ENCODE measurements at places on chromosomes 7 and 10.
A peak's percentile ranks its signal among the peaks of the same experiment; 100 is the strongest.

DNA sequence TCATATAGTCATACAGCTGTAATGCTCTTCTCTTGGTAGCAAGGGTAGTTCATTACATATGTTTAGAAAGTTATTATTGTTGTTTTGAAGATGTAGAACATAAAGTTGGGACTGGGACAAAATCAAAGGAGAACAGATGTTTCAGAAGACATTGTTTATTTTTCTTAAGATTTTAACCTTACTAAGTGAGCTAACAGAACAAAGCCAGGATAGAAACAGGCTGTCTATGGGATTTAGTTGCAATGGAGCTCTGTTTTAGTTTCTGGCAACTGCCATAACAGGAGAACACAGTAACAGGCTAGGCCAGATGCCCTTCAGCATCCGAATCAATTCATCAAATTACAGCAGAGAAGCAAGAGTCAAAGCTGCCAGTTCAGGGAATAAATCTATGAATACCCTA is 382.4 kb downstream of the ARL4A start:
- no peak for DNase-seq

- DNase-seq, result no peak
Measured at GRCh38 chr7:100167912-100168323, 499 bp downstream of the GAL3ST4 start.

DNA sequence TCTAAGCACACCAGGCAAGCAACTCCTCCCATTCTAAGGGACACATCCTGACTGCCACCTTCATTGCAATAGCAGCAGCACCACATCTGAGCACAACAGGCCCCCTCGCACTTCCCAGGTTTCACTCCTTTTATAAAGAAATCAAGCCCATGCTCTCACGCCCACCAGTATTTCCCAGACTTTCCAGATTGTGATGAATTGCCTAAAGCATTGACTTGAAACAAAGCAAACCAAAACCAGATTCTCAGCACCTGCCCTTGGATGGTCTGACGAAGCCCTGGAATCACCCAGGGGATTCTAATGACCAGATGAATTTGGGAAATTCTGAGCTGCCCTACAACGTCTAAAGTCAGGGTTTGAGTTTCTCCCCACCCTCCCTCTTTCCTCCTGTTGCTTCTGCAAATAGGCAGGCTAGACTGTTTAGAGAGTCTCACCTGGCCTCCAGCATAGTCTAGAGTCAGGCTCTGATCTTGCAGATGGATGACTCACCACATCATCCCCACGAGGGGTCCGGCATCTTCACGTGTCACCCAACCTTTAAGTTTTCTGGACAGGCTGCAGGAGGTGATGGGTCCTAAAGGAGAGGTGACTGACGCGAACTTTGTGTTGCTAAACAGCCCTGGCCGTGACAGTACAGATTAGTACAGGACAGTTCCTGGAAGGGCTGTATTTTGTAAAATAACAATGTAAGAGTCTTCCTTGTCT is 198.0 kb downstream of the SKIDA1 start:
- DNase-seq, result no peak

- DNase-seq, result no peak
Measured at GRCh38 chr7:102990642-102991041, 77.8 kb downstream of the LRRC17 start.

GRCh38 chr7:13240349-13240748 is 552.9 kb downstream of the ARL4A start:
- peak; percentile 42 for DNase-seq

DNA sequence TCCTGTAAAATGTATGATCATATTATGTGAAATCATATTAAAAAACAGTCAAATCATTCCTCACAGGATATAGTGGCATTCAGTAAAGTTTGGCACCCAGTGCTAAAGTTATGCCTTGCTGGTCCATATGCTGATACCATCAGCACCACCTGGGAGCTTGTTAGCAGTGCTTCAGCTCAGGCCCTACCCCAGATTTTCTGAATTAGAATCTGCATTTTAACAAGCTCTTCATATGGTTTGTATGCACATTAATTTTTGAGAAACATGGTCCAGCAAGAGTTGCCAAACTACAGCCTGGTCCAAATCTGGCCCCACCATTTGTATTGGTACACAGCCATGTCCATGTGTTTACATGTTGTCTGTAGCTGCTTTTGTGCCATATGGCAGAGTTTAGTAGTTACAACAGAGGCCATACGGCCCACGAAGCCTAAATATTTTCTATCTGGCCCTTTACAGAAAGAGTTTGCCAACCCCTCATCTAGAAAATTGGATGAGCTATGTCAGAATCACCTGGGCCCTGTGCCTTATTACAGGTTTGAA is 30.1 kb downstream of the RAB18 start:
- DNase-seq, result no peak

GRCh38 chr10:3807211-3807927 is 22.4 kb upstream of the KLF6 start:
- DNase-seq, result no peak

DNA sequence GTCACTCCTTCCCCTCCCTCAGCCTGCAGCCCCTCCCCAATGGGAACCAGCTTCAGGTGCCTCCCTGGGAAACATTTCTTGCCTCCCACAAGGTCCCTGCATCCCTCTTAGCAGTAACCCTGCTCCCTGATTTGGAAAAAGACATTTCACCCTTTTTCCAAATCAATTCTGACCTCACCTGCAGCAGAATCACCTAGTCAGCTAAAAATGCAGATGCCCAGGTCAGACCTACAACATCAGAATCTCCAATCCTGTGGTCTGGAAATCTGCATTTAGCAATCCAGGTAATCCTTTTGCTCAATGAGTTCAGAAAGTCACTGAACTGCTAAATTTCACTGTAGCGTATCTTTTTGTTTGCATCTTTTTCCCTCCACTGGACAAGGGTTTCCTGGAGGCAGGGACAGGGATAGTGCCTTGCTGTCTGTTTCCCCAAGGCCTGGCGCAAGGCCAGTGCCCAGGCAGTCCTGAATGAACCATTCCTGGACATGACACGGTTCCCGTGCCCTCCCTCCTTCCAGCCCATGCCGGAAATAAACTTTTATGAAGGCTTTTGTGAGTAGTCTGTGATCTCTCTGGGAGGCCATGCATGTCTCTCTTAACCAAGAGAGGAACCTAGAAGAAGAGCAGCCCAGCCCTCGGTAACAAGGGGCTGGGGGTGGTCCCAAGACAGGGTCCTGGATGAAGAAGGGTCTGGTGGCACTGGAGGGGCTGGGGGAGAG is 44.0 kb downstream of the COL13A1 start:
- no peak for DNase-seq

GRCh38 chr10:101047961-101048892 is 13.6 kb upstream of the KAZALD1 start:
- DNase-seq, result no peak

- no peak for DNase-seq
Measured at GRCh38 chr10:63767138-63767801, 246.1 kb downstream of the REEP3 start.

- DNase-seq, result no peak
Measured at GRCh38 chr10:127937915-127938463, 31.1 kb downstream of the PTPRE start.

- DNase-seq, result no peak
Measured at GRCh38 chr10:35446439-35446838, 110.1 kb downstream of the CCNY start.

GRCh38 chr7:150407588-150408392 is 28.7 kb downstream of the ZNF775 start:
- DNase-seq, result no peak

DNA sequence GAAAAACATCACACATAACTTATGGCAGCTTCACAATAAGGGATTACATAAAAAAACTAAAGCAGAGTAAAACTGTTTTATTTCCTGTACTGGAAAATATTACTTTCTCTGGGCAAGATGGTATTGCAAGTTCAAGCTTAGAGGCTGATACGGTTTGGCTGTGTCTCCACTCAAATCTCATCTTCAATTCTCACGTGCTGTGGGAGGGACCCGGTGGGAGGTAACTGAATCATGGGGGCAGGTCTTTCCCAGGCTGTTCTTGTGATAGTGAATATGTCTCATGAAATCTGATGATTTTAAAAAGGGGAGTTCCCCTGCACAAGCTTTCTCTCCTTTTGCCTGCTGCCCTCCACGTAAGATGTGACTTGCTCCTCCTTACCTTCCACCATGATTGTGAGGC is 5.1 kb upstream of the LRRC27 start:
- no peak for DNase-seq

DNA sequence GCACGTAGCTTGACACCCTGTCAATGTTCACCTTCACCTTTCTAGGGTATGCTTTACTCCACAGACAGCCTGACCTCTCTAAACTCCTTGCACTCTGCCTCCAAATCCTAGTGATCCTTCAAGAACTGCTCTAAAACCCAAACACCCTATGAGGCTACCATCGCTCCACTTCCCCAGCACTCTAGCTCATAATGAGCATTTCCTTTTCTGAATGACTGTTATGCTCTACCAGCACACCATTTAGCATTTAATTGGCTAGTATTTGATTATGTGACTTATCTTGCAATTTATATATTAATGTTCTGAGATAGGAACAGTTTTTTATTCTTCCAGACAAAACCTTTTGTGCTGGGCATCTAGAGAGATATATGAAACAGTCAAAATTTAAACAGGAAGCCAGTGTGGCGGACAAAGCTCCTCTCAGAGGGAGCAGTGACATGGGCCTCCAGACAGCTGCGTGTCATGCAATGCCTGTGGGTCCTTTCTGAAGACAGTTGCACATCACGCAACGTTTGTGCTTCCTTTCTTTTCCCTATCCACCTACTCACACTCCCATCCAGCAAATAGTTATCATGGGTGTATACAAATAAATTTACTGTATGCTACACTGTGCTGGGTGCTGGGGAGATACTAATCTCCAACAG is 86.3 kb downstream of the ALOX5 start:
- no peak for DNase-seq

DNA sequence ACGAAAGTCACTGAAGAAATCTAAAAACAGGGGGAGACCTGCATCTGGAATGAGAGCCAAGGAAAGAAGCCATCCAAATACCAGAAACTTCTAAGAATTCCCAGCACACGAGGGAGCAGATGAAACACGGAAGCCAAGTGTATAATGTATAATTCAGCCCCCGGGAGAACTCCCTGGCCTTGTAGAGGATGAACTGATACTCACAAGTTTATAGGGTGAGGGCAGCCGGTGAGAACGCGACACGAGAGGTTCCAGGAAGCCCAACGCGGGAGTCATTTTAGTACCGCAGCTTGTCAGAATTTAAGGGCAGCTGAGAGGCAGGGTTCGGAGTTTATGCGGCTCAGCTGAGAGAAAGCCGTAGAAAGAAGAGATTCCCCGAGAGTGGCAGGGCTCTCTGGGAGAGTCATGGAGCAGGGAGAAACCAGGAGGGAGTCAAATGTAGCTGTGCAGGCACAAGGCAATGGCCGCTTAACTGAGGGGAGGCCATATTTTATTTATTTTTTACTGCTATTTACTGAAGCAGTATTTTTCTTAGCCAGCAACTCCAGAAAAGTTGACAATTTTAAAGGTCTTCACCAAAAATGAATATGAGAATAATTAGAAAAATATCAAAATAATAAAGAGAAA is 164.0 kb downstream of the NPSR1 start:
- no peak for DNase-seq

DNA sequence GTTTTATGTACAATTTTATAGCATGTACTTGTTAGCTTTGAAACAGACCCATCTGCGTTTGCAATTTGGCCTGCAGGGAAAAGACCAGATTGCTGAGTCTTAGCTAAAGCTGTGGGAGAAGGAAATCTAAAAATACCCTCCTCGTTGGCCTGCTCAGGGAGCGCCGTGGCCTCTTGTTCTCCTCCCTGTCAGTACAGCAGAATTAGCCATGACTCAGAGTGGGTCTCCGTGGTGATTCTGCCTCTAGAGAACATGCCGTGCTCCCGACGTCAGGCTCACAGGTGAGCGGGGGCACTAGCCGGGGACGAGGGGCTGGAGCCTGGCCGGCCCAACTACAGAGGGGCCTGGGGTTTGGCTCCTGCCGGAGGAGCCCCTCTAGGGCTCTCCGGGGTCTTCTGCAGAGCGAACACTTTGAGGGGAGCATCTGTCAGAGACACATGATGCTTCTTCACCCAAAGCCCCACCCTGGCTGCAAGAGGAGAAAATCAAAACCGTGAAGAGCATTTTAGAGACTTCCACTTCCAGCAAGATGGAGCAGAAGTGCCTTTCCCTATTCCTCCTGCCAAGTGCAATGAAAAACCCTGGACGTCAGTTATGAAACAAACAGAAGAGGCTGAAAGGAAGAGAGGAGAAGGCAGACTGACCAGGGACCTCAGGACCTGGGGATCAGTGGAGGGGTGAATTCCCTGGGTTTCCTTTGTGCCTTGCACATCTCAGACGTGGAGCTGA is 98.9 kb downstream of the LHPP start:
- no peak for DNase-seq

GRCh38 chr10:55631071-55631654 is 729.9 kb downstream of the ZWINT start:
- no peak for DNase-seq

- DNase-seq, result peak; percentile 34
Measured at GRCh38 chr10:104809288-104810090, 168.4 kb downstream of the SORCS3 start.

GRCh38 chr10:6669269-6669859 is 89.3 kb upstream of the PRKCQ start:
- DNase-seq, result no peak

DNA sequence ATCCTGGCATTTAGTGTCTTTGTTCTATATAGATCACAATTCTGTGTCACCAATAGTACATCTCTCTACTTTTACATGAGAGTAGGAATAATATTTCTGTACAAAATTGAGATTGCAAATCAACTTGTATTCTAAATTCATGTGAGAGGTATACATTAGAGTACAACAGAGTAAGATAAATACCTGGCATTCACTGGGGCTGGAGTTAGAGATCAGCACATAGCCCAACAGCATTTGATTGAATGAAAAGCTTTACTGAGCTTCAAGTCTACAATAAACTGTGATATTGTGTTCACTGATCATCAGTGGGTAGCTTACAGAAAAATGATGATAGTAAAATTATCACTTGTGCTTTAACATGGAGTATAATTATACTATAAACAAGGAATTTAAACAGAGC is 1114.7 kb downstream of the REEP3 start:
- DNase-seq, result no peak
